Activated gamma-delta T cell treated with anti-CD3 and anti-CD28 coated beads, Interleukin-2, amount 50 U/mL, for 16 hours (primary cell): ENCODE measurements at places on chromosomes 6 and 20.

DNA sequence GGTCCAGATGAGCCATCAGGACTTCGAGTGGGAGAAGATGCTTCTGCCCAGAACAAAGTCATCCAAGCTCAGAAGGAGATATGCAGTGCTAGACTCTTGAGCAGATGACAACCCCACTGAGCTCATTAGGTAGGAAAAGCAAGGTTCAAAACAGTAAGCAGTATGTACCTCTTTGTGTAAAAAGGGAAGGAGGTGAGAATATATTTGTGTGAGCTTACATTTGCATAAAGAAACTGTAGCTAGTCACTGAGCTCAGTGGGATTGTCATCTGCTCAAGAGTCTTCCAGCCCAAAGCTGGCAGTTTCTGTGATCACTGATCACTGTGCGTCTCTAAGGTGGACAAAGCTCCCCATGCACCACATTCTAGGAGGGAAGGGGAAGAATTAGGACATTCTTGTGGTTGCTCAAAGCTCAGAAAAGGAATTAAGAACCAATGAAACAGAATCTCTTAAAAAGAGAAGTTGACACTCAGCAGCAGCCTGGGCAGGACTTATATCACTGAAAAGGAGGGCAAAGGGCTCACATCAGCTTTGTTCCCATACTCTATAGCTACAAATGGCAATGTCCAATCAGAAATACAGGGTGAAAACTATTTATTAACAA lies 90.0 kb upstream of the MAFB start:
- DNase-seq: no peak

GRCh38 chr6:51339728-51340127 lies 521.1 kb downstream of the TFAP2B start:
- no peak for DNase-seq

GRCh38 chr6:137332637-137333280 lies 113.6 kb upstream of the IFNGR1 start:
- no peak for DNase-seq

GRCh38 chr20:9886227-9886626 lies 47.4 kb upstream of the PAK5 start:
- no peak for DNase-seq

- DNase-seq: no peak
These were observed 27.4 kb upstream of the IGF2R start for GRCh38 chr6:159941286-159942113.

DNA sequence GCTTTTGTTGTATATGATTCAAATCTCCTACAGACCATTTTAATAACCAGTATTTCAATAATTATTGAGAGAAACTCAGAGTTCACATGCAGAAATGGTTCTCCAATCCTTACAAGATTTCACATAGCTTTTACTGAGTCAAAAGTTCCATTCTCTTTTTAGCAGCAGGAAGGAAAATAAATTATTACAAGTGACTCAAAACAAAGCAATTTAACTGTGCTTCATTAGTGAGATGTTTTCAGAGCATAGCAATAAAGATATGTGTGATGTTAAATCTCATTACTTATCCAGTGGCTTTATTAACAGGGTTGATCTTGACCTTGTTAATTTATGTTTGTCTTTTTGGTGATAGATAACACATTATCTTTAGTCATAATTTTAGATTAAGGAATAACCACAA lies 22.0 kb downstream of the KIF13A start:
- DNase-seq: no peak

GRCh38 chr6:104349191-104349590 lies 510.5 kb downstream of the HACE1 start:
- no peak for DNase-seq

DNA sequence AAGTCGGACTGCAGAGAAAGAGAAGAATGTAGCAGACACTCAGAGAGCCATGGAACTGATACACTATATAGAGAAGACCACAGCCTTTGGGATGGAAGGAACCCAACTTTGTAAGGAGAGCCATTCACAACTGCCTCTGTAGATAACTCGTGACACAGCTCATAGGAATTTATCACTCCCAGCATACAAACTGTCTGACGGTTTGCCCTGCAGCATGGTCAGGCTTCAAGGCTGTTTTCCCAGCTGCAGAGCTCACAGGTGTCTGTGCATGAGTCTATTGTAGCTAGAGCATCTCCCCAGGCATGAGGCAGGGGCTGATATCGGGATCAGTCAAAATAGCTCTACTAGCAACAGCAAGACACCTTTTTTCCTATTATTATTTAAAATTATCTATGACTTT lies 130.5 kb upstream of the DTNBP1 start:
- DNase-seq: no peak

GRCh38 chr20:7924692-7925091 lies 15.6 kb downstream of the HAO1 start:
- no peak for DNase-seq

DNA sequence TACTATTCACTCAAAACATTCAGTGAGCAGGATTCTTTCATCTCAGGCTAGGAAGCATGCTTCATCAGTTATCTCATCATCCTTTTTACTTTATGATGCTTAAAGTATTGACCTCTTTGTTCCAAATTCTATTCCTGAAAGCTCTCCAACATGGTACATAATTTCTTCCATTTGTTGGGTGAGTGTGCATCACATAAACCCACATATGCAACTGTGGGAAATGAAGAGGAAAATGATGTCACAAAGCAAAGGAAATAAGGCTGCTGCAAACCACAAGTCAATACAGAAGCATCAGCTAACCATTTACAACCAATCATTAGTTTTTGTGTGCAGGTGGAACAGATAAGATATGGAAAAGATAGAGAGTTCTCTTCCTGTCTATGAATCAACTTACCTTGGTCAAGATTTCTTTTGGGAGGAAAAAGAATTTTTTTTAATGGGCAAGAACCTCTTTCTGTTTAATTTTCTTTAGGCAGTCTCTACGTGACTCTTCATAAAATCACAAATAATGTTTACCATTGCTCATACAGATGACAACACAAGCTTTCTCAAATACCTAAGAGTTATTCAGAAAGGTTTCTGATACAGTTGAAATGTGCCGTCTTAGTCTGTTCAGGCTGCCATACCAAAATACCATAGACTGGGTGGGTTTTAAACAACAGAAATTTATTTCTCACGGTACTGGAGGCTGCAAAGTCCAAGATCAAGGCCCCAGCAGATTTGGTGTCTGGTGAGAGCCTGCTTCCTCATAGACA lies 259.9 kb downstream of the ADGRG6 start:
- no peak for DNase-seq

DNA sequence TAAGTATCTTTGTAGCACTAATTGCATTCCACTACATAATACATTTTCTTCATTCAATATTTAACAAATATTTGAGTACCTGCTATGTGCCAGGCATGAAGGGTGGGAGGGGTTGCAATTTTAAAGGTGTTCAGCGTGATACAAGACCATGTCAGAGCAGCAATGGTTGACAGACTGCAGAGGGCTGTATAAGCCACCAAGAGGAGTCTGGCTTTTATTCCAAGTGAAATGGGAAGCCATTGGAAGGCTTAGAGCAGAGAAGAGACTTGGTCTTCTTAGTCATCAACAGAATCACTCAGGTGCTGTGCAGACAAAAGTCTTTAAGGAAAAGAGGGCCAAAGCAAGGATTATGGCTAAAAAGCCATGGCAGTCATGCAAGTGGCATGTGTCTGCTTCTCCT lies 360.8 kb upstream of the ARID1B start:
- DNase-seq: no peak

DNA sequence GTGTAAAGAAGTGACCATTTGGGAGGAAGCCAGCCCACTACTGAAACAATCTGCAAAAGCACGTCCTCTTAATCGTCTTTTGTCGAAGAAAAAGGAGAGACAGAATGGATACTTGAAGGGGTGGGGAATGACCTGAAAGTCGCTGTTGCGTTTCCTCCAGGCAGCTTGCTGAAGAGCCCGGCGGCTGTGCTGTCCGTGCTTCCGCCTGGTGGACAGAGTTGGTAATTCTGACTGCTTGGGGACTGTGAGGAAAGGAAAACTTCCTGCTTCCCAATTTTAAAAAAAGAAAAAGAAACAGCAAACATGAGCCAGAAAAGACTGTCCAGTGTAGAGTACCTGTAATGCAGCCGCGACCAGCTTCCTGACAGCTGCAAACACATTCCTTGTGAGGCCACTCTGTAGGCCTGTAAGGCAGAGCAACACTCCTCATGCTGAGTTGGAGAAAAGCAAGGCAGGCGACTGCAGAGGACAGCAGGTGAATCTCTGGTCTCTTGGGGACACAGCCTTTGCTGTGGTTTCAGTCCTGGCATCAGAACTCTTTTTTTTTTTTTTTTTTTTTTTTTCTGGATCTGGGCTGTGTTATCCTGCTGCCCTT lies 251.1 kb upstream of the TBX18 start:
- no peak for DNase-seq

DNA sequence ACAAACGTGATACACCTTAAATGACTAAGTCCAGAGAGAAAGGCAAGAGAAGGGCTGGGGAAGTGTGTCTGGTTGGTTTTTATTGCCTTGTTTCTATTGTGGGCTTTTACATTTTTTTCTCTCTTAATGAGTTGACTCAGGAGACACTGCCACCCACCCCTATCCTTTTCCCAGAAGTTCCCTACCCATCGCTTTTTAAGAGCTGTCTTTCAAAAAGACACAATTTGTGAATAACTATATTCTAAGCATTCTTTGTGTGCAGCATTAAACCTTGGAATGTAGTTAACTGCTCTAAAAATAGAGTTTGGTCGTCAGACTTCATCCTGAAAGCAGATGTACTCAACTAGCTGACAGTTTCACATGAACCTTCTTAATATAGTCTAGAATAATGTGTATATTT lies 174.9 kb downstream of the ISM1 start:
- no peak for DNase-seq

GRCh38 chr6:43724914-43725642 lies 37.5 kb upstream of the MRPS18A start:
- peak; percentile 63 for DNase-seq

DNA sequence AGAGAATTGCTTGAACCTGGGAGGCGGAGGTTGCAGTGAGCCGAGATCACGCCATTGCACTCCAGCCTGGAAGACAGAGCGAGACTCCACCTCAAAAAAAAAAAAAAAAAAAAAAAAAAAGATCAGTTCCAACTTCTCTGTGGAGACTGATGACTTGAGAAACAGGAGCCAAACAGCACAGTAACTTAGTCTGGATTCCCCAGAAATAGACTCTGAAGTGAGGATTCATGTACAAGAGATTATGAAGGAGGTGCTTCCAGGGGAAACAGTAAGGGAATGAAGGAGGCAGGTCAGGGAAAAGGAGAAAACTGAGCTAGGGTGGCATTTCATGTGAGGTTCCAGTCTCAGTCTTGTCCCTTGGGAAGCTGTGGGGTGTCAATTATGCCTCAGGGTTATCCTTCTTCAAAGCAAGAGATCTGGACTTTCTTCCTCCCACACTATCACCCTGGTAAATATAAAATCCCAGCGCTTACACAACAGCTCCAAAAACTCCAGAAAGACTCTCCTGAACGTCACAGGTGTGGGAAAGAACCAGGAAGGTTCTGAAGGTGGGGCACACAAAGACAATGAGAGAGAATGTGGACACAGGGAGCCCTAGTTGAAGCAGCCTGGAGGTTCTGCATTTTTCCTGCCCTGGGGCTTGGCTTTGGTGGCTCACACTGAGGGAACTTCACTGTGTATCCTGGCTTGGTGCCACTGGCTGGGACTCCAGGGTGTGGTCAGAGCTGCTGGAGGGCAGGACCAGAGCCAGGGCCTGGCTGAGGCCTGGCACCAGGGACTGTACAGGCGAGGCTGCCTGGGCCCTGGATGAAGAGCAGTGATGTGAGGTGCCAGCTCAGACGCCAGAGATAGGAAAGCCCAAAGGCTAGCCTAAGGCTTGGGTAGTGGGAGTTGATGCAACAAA lies 46.8 kb downstream of the PCNA start:
- no peak for DNase-seq

GRCh38 chr6:167710363-167710920 lies 116.3 kb upstream of the AFDN start:
- DNase-seq: no peak

GRCh38 chr20:32440069-32440757 lies 82.1 kb downstream of the ASXL1 start:
- DNase-seq: no peak

DNA sequence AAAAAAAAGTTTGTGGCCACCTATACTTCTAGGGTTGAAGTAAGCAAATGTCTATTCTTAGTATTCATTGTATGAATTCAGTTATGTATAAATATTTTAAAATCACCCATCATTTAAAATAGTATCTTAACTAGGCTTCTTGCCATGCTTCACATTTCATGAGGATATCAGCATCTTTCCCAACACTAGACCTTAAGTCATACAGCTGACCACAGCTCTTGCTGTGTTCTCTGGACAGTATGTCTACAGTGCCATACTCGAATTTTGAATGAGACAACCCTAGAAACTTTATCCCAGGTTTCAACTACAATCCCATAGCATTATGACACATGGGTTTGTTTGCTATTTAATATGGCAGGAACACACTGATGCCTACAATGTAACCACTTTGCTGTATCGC lies 5.2 kb downstream of the TXNDC5 start:
- no peak for DNase-seq

DNA sequence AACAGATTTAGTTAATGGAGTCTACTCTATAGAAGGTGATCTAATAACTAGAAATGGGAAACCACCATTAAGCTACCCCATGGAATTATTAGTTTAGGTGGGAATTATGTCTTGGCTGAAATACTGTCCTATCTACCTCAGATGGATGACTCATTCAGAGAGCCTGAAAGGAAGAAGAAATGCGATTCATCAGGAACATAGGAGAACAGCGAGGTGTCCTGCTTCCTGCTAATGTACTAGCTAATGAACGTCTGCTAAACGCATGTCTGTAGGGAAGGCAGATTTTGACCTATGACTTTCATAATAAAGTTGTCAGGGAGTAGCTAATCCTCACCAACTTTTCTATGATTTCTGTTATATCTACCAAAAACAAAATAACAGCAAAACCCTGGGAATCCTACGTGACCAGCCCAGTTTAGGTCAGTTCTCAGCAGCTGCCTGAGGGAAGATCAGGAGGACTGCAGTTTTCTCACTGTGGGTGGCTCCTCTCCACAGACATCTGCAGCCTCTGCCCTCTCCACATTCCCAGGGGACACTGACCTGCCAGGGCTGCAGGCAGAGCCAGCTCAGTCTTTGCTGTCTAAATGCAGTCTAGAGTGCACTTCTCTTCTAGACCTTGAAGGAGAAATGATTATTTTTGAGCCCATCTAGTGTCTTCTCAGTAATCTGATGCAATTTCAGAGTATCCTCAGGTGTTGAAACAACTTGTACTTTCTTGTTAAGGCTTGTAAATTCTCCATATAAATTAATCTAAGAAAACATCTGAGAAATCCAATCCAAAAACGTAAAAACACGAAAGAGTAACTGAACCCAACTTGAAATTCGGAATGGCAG lies 18.1 kb upstream of the SFT2D1 start:
- no peak for DNase-seq

GRCh38 chr20:4324611-4325243 lies 309.4 kb upstream of the RNF24 start:
- no peak for DNase-seq
